Calu3 (cell line): ENCODE measurements at places on chromosomes 3 and 15.

DNA sequence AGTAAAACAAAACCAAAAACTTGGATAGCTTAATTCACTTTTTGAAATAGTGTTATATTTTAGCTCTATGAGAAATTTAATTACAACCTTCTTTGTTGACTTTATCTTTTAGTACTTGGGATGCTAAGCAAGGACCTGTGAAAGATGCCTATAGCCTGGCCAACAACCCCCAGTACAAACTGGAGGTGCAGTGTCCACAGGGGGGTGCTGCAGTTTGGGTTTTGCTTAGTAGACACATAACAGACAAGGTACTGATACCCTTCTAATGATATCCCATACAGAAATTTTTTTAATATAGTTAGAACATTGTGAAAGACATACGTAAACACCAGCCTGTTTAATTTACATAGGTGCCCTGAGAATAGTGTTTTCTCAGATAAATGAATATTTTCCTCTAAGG lies 35.3 kb downstream of the CAPN7 start:
- DNase-seq: peak; percentile 21

DNA sequence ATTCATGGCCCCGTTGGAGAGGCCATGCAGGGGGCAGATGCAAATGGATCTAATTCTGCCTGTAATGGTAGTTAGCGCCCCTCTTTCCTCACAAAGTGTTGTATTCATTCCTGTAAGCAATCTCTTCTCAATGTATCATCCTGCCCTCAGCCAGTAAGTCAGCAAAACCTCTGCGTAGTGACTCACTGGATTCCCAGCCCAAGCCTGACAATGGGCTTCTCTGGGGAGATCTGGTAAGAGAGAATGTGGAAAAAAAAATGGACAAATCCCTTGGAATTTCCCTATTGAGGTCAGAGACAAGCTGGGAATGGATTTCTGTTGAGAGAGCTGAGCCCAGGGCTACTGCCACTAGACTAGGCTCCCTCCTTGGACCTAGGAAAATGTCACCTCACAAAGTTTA lies 25.4 kb downstream of the ADPGK start:
- DNase-seq: no peak

GRCh38 chr15:64134345-64134829 lies 17.1 kb upstream of the SNX22 start:
- DNase-seq: no peak

DNA sequence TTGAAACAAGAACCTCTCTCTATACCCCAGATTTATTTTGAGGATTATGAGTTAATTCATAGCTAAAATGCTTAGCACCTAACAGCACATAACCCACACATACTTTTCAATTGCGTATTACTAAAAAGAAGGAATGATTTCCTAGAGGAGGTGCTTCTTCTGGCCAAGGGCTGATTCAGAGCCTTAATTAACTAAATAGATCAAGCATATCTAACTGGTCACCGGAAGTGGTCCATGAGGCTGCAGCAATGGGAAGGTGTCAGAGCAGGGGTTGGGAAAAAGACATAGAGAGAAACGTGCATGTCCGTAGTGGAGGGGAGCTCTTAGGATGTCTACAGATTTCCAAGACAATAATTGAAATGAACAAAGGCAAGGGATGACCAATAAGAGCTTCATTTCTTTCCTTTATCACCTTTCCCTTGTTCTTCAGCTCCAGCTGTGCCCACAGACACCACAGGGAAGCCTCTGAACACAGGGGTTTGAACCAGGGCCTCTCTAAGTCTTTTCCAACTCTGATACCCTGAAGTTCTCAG lies 467 bp downstream of the HGD start:
- DNase-seq: no peak

DNA sequence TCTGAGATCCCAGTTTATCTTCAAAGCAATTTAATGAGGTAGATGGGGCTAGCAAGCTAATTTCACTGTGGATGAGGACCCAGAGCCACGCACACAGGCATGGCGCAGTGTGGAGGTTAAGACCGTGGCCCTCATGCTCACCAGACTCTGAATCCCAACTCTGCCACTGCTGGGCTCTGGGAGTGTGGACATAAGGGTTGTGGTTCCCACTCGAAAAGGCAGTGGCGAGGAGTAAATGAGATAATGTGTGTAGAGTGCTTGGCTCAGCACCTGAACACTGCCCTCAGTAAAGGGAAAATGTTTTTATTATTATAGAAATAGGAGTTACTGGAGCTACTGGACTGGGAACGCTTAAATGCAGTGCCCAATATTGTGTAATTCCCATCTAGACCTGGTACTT lies 243.5 kb upstream of the TPM1 start:
- DNase-seq: no peak

DNA sequence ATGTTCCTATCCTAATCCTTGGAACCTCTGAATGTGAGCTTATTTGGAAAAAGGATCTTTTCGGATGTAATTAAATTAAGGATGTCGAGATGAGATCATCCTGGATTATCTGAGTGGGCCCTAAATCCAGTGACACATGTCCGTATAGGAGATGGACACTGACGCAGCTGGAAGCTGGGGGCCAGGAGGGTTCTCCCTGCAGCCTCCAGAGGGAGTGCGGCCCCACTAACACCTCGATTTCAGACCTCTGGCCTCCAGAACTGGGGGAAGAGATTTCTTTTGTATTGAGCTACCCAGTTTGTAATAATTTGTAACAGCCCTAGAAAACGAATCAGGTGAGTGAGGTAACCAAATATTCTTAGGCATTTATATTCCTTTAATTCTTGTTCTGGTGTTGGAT lies 2.5 kb downstream of the DNAJB8 start:
- DNase-seq: no peak

GRCh38 chr15:41792000-41792637 lies 17.8 kb downstream of the MAPKBP1 start:
- no peak for DNase-seq

DNA sequence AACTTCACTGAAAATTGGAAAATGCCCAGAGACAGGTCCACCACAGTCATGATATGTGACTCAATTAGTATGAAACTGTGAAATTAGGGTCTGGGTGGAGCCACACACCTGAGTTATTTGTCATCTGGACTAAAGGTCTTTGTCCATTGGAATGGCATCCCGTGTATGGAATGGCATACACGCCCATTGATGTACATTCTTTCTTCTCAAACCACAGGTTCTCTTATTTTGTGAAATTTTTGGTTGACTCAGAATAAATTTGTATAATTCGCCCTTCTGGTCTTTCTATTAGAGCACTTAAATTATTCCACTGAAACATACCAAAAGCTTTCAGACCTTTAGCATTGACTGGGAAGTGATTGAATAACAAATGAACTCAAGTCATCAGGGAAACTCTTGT lies 66.8 kb upstream of the UBE2E1 start:
- peak; percentile 10 for DNase-seq

DNA sequence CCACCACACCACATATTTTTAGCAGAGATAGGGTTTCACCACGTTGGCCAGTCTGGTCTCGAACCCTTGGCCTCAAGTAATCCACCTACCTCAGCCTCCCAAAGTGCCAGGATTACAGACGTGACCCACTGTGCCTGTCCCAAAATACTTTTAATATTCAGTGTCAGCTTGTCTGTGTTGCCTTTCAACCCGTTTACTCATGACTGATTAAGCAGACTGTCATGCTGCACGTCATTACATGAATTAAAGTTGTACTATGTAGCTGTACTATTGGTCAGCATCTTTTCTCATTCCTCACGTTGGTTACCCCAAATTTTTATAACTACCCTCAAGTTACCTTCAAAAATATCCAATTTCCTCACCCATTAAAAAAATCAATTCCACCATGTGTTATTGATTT lies 48.7 kb upstream of the GADL1 start:
- DNase-seq: no peak

DNA sequence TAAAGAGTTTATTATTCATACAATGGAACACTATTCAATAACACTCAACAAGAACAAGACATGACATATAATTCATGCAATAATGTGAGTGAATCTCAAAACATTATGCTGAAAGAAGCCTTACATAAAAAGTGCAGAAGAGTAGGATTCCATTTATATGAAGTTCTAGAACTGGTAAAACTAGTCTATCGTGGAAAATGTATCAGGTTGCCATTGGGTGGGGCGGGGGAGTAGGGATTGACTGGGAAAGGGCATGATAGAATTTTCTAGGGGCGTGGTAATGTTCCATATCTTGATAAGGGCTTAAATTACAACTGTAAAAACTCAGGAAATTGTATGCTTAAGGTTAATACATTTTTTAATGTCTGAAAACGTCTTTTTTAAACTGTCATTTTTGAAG lies 247.9 kb downstream of the SATB1 start:
- DNase-seq: peak; percentile 21

DNA sequence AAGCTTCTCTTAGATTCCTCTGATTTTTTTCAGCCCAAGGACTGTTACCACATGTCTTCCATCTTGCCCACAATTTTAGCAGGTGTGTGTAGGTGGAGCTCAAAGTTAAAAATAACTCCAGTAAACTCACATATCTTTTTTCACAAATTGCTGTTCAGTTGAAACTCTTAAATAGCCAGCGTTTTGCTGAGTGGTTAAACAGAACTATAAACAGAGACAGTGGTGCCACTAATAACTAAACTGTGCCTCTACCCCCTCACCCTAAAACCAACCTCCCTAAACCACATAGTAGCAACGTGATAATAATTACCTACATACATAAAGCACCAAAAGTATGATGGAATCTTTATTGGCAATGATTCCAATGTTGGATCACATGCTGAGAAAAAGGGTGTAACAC lies 525.1 kb downstream of the PDCD6IP start:
- no peak for DNase-seq

DNA sequence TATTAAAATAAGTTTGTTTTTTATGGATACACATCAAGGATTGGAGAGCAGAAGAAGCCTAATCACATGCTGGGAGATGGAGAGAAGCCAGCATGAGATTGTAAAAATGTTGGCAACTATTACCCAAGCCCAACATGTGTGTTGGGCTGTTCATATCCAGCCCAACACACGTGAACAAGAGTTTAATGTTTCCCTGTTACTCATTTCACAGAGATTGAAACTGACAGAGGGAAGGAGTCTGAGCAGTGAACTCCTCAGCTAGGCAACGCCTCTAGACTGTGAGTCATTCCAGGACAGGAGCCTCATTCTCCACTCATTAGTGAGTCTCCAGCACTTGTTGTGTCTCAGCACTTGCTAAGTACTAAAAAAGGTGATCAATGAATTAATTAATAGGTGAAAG lies 43.2 kb upstream of the CMSS1 start:
- DNase-seq: peak; percentile 6

DNA sequence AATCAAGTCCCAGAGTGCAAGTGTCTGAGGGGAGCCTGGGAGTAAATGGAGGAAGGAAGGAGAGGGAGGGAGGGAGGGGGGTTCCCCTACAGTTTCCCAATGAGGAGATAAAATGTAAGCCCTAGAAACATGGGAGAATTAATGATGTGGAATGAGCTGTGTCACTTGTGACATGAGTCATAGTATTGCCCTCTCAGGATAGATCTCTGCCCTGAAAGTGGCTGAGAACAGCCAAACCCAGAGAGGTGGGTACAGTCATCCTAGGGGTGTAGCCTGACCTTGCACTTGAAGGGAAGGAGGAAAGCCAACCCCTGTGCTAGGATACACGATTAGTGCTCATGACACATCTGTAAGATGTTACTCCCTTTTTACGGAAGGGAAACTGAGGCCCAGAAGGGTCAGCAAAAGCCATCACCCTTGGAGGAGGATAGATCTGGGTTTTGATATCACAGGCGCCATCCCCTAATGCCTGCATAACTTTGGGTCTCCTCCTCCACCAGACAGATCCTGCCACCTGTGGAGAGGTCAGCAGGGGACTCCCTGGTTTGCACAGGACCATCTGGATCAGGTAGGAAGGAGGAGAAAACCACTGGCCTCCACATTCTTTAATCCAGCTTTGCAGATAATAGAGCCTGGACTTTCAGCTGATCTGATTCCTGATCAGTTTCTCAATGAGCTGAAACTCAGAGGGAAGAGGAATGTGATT lies 23.1 kb upstream of the USP3 start:
- DNase-seq: no peak

GRCh38 chr3:130783629-130784028 lies 37.0 kb upstream of the PIK3R4 start:
- peak; percentile 51 for DNase-seq

DNA sequence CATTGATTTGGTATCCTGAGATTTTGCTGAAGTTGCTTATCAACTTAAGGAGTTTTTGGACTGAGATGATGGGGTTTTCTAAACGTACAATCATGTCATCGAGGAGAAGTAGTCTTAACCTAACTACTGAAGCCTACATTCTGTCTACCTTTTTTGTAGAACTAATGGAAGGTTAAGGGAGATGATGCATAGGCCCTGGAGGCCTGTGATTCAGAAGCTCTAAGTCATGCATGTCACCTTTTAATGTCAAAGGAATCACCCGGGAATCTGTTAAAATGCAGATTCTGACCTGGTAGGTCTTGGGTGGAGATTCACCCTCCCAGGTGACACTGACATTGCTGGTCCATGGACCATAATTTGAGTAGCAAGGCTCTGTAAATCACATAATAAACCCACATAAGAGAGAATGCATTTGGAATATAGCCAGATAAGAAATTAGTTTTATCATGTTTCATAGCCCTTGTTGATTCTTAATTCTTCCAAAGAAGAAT lies 64.9 kb downstream of the GHSR start:
- DNase-seq: no peak

DNA sequence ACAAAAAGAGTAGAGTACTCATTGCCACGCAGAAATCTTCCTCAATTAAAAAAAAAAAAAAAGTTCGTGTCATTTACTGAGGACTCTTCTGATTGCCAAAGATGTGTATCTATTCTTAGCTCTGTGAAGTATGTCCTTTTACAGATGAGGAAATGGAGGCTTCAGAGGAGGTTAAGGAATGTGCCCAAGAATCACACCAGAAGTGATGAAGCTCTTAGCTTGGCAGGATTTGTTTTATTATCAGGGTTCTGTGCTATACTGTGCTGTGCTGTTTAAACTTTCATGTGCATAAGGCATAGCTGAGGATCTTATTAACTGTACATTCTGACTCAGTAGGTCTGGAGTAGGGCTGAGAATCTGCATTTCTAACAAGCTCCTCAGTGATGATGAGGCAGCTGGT lies 665.2 kb upstream of the ADAMTS9 start:
- DNase-seq: no peak

DNA sequence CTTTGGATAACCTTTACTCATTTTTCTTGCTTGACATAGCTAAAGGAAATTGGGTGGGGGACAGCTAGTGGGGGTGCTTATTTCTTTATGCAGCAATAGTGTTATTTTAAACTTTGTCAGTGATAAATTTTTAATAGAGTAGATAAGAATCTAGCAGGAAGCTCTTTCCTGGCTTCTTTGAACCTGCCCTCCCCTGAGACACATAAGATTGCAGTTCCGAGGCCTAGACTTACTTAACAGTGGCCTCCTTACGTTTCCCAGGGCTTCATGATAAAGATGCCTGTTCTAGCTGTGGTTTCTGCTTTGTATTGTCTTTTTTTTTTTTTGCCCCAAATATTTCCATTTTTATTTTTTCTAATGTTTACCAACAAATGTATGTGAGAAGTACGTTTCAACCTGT lies 170.1 kb downstream of the VPS8 start:
- no peak for DNase-seq

GRCh38 chr3:141367038-141367730 lies 1.1 kb upstream of the ZBTB38 start:
- peak; percentile 17 for DNase-seq

- DNase-seq: no peak
Measured at GRCh38 chr3:58144478-58145325, 66.1 kb downstream of the DNASE1L3 start.

- DNase-seq: no peak
Measured at GRCh38 chr3:73624017-73624820, 522 bp downstream of the PDZRN3 start.

GRCh38 chr3:165519687-165520086 lies 317.5 kb downstream of the BCHE start:
- DNase-seq: no peak
